ENCODE measurements at places on chromosomes 4 and X.

- no peak for DNase-seq
Measured at GRCh38 chr4:19514276-19515070, 737.2 kb upstream of the SLIT2 start.

GRCh38 chrX:76920607-76921006 is 493.1 kb downstream of the MAGEE1 start:
- DNase-seq = no peak

- no peak for DNase-seq
Measured at GRCh38 chr4:168841000-168841671, 168.9 kb downstream of the CBR4 start.

- no peak for DNase-seq
Measured at GRCh38 chr4:2647403-2648158, 108.6 kb downstream of the TNIP2 start.

DNA sequence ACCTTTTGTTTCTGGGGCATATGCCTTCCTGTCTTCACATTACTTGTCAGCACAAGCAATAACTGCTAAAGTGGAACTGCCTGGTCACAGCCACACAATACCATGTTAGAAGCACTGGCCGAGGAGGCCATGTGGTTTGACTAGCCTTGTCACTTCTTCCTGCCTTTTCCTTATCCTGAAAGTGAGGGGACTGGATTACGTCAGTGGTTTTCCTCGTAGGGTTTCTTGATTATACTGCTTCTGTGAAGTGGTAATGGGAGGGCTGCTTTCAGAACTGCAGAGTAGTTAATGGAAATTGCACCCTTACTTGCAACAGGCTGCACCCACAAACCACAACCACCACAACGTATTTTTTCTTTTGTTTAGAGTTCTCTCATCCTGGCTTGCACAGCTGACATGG is 26.6 kb downstream of the ZRSR2 start:
- no peak for DNase-seq

DNA sequence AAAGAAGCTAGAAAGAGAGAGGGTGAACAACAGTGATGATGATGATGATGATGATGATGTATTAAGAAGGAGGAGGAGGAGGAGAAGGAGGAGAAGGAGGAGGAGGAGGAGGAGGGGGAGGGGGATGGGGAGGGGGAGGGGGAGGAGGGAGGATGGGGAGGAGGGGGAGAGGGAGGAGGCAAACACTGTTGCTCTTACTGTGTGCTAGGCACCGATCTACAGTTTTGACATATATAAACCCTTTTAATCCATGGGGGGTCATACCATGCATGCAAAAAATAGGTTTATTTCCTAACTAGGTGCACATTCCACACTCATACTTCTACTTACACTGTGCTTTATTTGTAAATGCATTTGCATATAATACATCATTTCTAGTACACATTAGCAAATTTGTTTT is 482.8 kb upstream of the FAM241A start:
- no peak for DNase-seq

DNA sequence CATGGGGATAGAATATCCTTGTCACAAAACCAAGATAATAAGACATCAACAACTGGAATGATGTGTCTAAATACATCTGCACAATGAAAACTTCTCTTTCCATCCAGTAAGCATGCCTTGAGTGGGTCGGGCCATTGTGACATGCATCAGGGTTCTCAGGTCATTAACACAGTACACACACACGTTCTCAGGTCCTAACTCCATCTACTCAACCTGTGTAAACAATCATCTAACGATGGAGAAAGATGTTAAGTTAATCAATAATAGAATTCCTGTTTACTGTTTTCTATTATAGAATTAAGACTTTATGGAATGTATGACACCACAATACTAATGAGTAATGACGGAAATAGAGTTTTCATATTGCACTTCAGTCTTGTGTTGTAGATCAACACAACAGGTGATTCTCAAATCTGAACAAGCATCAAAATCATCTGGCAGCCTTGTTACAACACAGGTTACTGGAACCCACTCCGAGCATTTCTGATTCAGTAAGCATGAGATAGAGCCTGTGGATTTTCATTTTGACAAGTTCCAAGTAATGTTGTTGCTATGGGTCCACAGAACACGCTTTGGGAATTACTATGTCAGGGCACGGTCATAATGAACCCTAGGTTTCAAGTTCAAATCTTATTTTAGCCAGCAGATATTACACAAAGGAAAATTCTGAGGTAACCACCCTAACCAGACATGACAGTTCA is 315.8 kb upstream of the TEX13C start:
- DNase-seq = no peak

DNA sequence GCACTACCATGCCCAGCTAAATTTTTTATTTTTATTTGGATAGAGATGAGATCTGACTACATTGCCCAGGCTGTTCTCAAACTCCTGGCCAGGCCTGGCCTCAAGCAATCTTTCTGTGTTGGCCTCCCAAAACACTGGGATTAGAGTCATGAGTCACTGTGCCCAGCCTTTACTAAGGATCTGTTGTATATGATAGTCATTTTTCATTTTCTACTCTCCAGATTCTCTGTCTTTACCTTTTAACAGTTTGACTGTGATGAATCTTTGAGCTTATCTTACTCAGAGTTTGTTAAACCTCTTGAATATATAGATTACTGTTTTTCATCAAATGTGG is 161.8 kb downstream of the FNIP2 start:
- no peak for DNase-seq

- no peak for DNase-seq
Measured at GRCh38 chr4:134201216-134202161, at the start of gene PABPC4L. TSS of gene PABPC4L (minus strand) at chr4:134201789. CDS start at chr4:134201019, 770 bp downstream.

DNA sequence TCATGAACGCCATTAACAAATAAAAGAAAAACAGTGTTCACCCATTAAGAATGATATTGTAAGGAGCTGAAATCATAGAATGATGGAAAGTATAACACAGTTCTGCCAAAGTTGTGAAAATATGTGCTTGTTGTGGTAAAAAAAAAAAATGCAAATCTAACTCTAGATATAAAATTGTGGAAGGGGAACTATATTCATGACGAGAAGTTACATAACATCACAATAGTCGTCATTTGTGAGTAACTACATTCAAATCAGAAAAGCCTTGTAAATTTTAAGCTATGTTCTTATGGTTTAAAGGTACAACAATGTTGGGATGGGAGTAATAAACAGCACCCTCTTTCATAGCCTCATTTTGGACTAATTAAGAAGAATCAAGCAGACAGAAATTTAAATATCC is 57.6 kb upstream of the PRDM8 start:
- DNase-seq = no peak

GRCh38 chrX:43969504-43970501 is 3.4 kb downstream of the NDP start:
- DNase-seq = no peak

- no peak for DNase-seq
Measured at GRCh38 chr4:189081826-189082225, 858.8 kb upstream of the FRG1 start.

DNA sequence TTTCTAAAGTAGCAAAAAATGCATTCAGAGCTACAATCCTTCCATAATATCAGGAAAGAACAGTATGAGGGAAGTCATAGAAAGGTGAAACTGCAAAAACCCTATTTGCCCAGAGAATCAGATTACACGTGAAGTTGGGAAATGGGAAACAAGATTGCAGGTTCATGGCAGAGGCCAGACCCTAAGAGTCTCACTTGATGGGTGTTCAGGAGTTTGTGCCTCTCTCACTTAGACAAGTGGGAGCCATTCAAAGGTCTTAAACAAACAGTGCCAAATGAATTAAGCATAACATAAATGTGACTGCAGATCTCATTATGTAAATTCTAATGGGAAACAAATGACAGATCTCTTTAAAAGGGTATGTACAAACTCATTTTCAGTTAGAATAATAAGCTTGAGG is 91.6 kb downstream of the ARAP2 start:
- no peak for DNase-seq

DNA sequence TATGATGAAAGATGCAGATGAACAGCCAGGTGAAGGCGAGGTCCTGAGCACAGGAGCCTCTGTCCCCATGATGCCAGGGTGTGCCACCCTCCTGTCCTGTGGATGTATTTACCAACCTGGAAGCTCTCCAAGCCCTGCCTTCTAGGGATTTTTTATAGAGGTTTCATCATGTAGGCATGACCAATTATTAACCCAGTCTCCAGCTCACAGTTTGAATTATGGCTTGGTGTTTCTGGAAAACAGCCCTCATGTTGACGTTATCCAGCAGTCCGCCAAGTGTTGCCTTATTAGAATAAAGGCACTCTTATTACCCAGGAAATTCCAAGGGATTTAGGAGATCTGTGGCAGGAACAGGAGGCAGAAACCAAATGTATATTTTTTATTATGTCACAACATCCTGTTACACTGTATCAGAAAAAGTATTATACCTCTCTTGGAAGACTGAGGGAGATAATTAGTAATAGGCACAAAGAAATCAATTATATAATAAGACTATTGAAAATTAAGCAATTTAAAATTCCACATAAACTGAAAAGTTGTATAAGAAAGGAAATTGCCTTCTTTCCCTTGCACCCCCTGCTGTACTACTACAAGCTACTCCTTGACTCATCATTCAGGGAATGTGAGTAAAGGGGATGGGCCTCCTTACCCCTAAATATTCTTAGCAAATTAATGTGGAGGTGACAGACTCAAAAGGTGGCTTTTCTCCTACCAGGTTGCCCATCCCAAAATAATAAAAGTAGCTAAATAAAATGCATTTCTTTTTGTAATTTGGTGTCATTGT is 129.6 kb downstream of the ZNF330 start:
- DNase-seq = no peak

GRCh38 chrX:65752294-65752693 is 84.8 kb downstream of the MSN start:
- no peak for DNase-seq

DNA sequence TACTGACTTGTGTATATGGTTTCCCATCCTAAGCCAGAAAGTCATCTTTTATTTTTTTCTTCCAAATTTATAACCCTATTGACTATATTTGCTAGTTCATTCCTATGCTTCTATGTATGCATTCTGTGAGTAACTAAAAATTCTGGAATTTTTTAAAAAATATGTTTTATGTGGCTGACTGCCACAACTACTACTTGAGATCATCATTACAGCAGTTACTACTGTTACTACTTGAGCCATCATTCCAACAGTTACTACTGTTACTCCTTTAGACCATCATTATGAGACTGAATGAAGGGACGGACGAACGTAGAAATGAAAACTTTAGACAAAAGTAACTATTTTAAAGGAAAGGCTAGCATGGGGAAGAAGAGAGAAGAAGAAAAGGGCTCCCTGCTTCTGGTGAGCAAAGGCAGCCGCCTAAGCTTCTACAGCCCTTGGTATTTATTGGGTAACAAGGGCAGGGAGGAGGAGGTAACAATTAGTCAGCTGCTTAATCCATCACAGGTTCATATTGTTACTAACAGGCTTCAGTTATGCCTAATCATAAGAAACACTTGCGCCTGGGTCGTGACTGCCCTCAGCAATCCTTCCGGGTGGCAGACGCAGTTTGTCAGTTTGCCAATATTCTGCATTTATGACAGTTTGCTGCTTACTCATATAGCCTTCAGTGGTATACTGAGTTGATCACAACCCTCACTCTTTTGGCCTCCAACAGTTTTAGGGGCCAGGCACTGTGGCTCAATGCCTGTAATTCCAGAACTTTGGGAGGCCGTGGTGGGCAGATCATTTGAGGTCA is 80.4 kb downstream of the PDLIM5 start:
- no peak for DNase-seq

GRCh38 chr4:187444061-187444460 is 551.5 kb upstream of the ZFP42 start:
- no peak for DNase-seq

- DNase-seq = no peak
Measured at GRCh38 chr4:105544520-105545286, 7.7 kb upstream of the ARHGEF38 start.

- DNase-seq = no peak
Measured at GRCh38 chrX:22163326-22163725, 109.4 kb upstream of the CBLL2 start.

GRCh38 chrX:152428120-152428519 is 23.0 kb downstream of the GABRA3 start:
- DNase-seq = no peak

DNA sequence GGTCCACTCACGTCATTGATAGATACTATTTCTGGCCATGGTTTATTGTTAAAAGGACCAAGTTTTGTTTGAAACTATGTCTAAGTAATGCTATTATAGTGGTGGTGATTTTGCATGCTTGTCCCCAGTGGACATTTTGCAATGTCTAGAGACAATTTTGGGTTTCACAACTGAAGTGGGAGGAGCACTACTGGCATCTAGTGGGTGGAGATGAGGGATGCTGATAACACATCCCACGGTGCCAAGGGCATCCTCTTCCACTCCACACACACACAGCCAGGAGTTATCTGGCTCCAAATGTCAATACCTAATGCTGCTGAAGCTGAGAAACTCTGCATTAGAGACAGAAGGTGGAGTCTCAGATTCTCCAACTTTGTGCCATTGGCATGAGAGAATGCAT is 131.2 kb downstream of the FRMPD4 start:
- no peak for DNase-seq

DNA sequence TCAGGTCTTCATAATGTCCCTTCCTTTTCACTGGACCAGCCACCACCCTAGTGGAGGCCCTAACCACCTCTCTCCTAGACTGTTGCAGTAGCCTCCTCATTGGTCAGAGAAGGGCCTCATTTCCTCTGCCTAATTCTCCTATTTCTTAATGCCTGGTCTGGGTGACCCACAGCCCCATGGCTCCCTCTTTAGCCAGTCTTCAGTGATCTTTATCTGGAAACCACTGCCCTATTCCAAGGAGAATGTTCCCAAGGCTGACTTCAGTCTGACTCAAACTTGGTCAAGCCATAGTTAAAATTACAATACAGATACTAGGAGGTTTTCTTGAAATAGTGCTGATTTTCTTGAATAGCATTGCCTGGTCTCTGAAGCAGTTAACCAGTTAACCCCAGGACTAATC is 53.6 kb upstream of the PRPS1 start:
- no peak for DNase-seq

GRCh38 chr4:160319868-160320260 is 1217.0 kb downstream of the RAPGEF2 start:
- DNase-seq = no peak

GRCh38 chr4:140777386-140777785 is 21.2 kb upstream of the TBC1D9 start:
- no peak for DNase-seq

DNA sequence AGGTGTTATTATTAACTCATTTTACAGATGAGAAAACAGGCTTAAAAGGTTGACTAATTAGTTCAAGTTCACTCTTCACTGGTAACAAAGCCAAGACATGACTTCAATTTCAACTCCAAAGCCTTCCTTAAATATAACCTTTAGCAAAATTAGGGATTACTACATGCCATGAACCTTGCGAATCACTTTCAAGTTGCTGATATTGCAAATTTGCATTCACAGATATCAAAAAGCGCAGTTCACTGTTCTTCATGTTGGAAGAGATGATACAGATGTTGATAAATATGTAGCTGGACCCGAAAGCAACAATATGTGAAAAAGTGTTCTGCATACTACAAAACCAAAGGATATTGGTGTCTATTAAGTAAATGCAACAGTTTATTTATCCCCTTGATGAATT is 210.8 kb upstream of the GYPA start:
- no peak for DNase-seq

GRCh38 chr4:149158817-149159216 is 656.8 kb downstream of the IQCM start:
- DNase-seq = no peak

Data from stimulated activated CD4-positive, alpha-beta T cell treated with anti-CD3 and anti-CD28 coated beads, Interleukin-2, amount 100 ng/mL, for 4 hours (primary cell).